ENCODE measurements at places on chromosomes 7 and 10. TPM values are rescaled to one million over a fixed set of nuclear protein-coding genes. Genes with fewer than 3 reads are reported as not detected.

GRCh38 chr7:80659120-80660055 is 20.9 kb downstream of the CD36 start:
- H3K4me3 ChIP-seq: no peak overlapping the region
- no peaks in the 10 kb centered on the region for H3K27me3 ChIP-seq
- H3K36me3 ChIP-seq: no peaks in the 10 kb centered on the region
- no peak overlapping the region for H3K27ac ChIP-seq
- DNase-seq: no peak
- H3K4me1 ChIP-seq: no peaks in the 10 kb centered on the region

DNA sequence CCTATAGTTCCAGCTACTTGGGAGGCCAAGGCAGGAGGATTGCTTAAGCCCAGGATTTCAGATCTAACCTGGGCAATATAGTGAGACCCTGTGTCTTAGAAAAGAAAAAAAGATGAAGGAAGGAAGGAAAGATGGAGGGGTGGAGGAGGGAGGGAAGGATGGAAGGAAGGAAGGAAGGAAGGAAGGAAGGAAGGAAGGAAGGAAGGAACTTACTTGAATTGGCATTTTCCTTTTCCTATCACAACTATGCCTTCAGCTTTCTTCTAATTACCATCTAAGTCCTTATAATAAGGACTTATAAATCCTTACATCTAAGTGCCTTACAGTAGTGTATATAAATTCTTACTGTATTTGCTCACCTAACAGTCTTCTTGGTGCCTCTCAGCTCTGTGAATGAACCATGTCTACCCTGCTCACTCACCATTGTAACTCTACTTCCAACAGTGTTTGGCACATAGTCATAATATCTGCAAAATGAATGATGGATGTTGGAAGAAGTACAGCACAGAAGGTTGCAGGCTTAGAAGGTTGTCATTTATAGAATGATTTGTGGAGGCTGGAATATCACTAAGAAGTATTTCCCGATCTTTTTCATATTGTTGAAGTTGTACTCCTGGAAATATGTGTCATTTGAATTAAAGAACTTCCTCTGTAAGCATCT is 125.5 kb downstream of the KIAA1217 start:
- no peak overlapping the region for H3K27ac ChIP-seq
- H3K4me1 ChIP-seq: no peaks in the 10 kb centered on the region
- H3K27me3 ChIP-seq: no peaks in the 10 kb centered on the region
- no peak for DNase-seq

GRCh38 chr7:69430384-69431021 is 167.8 kb upstream of the AUTS2 start:
- no peak overlapping the region for H3K27ac ChIP-seq
- no peak for DNase-seq
- H3K4me1 ChIP-seq: no peaks in the 10 kb centered on the region
- no peak overlapping the region for H3K4me3 ChIP-seq

- H3K4me1 ChIP-seq: peaks cover 34% of the 10 kb centered on the region
- peaks cover under 1% of the 10 kb centered on the region for H3K27me3 ChIP-seq
- H3K36me3 ChIP-seq: peaks cover 52% of the 10 kb centered on the region
- DNase-seq: no peak
These were observed 938 bp upstream of the TCTN3 start for GRCh38 chr10:95694665-95695064.

DNA sequence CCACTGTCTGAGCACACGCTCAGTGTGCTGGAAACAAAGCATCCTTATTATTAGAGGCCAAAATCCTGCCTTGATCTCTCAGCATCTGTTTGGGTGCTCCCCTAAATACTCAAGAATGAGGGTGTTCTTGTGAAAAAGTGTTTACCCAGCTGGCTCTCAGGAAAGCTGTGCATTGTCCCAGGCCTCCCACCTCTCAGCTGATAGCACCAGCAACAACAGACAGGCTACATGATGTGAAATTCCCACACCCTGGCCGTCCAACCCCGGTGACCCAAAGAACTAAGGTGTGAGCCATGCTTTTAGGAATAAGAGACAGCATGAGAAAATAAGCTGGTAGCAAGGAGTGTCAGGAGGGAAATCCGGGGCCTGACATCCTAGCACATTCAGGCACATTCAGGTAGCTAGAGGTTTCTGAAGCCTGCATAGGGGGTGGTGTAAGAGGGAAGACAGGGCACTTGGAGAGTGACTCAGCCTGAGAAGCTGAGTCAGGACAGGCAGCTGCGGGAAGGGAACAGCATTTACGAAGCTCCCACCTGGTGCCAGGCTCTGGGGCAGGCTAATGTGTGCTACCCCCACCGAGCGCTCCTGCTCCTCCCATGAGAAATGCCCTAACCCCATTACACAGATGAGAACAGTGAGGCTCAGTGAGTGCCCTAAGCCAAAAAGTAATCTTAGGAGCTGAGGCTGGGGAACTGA is 205.6 kb downstream of the GRID1 start:
- H3K27me3 ChIP-seq: no peaks in the 10 kb centered on the region
- no peak for DNase-seq
- H3K4me3 ChIP-seq: no peak overlapping the region
- H3K36me3 ChIP-seq: no peaks in the 10 kb centered on the region
- H3K27ac ChIP-seq: no peak overlapping the region

DNA sequence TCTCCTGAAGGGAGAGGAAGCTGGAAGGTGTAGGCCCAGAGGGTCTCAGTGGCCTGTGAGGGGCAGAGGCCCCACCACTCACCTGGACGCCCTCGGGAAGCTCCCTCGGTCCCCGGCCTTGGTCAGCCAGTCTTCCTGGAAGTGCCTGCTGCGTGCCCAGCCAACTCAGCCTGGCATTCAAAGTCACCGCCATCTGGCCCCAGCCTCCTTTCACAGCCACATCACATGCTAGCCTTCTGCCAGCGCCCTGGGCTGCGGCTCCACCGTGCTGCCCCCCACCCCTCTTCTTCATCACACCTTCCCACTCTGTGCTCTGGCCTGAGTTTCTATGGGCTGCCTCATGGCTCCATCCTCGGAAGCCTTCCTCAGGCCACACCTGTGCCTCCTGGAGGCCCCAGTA is 98.0 kb downstream of the ZMIZ1 start:
- no peaks in the 10 kb centered on the region for H3K4me1 ChIP-seq
- no peak overlapping the region for H3K4me3 ChIP-seq
- H3K36me3 ChIP-seq: no peaks in the 10 kb centered on the region
- H3K27ac ChIP-seq: no peak overlapping the region
- no peaks in the 10 kb centered on the region for H3K27me3 ChIP-seq

The PDGFA gene
- 11.9 TPM for total RNA-seq

The ADIRF gene
- total RNA-seq: not detected

Data from activated T-helper 2 cell treated with anti-CD3 and anti-CD28 coated beads, Interferon-gamma antibody, Interleukin-2, Interleukin-4, amounts not matched to agents 10 μg/mL and 5 μg/mL and 100 μg/mL, durations not matched to agents 14 hours and 24 hours and 36 hours (primary cell).